ENCODE measurements at places on chromosomes 3 and 15.
A peak's percentile ranks its signal among the peaks of the same experiment; 100 is the strongest.

GRCh38 chr3:183210862-183211341 is 42.2 kb upstream of the B3GNT5 start:
- DNase-seq = no peak

GRCh38 chr3:195751560-195751959 is 30.8 kb downstream of the MUC20 start:
- no peak for DNase-seq

GRCh38 chr15:72147418-72147817 is 29.2 kb downstream of the SENP8 start:
- no peak for DNase-seq

- DNase-seq = no peak
Observed at GRCh38 chr3:149844091-149844490, 31.1 kb downstream of the RNF13 start.

GRCh38 chr3:142962520-142963233 is 797 bp downstream of the PAQR9 start:
- DNase-seq = no peak

DNA sequence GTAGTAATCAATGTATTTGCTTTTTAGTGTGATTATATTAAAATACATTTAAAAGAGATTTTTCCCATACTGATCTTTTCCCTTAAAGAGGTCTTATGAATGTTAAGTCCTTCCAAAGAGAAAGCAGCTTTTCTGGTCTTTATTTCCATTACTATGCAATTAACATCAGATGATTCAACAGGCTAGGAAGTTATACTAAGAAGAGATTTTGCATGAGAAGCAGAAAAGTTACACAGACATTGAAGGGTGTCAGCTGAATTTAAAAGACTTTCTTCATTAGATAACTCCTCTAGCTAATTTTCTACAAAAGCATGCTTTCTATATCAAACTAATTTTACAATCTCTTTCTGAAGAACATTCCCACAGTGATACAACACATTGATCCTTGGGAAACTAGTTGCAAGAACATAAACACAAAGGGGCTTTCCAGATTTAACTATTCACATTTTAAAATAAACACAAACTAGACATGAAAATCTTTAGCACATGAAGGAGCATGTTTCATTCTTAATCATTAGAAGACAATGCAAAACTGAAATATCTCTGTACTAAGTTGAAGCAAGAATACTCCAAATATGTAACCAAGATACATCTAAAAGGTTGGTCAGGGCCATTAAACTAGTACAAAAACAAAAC is 965.8 kb downstream of the ROBO1 start:
- DNase-seq = no peak

DNA sequence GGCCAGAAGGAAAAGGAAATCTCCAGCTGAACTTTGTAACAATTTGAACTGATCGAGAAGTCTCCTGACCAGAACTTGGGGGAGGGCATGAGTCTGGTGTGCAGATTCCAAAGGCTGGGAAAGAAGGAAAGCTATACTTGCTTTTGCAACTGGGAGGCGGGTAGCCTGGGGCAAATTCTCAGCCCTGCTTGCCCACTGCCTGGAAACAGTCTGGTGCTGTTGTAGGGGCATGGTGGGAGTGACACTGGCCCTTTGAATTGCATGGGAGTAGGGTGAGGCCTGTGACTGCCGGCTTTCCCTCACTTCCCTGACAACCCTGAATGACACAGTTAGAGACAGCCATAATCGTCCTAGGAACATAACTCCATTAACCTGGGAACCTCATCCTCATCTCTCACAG is 114.0 kb upstream of the POU1F1 start:
- peak; percentile 14 for DNase-seq

GRCh38 chr3:63351159-63352007 is 73.3 kb downstream of the SYNPR start:
- peak; percentile 50 for DNase-seq

- DNase-seq = no peak
Observed at GRCh38 chr3:142613491-142613890, 17.3 kb downstream of the PLS1 start.

DNA sequence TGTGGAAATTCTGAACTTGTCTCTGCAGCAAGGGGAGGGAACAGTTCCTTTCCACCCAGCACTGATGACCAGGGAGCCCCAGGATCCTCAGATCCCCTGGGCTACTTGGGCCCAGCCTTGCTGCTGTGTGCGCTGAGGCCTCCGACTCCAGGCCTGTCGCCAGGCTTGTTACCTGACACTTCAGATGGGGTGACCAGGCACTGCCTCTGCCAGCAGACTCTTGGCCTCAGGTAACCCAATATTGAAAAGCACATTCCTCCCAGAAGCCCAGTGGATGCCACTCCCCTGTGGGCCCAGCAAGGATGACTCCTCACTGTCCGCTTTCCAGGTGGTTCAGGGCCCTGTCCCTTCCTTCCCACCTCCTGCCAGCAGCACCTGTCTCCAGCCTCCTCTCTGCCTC is 3.5 kb upstream of the PLA2G4E start:
- no peak for DNase-seq

- no peak for DNase-seq
Observed at GRCh38 chr3:127821394-127821793, 921 bp downstream of the MGLL start.
